ENCODE measurements at places on chromosomes 16 and 17.

DNA sequence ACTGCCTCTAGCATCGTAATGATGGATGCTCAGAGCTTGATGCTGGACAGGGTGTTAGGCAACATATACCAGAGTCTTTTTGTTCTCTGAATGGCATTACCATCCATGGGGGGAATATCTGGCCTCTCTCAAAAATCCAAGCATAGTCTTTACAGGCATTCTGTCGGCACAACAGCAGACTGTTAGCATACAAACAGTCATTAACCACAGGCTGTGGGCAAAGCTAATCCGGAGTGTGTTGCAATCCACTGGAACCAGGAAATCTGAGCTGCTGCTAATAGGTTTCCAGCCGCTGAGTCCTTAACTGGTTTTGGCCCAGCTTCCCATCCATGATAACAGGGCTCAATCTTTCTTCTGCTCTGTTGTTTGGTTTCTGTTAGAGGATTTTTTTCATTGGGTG is 371.9 kb downstream of the HS3ST3B1 start:
- no peak for DNase-seq

DNA sequence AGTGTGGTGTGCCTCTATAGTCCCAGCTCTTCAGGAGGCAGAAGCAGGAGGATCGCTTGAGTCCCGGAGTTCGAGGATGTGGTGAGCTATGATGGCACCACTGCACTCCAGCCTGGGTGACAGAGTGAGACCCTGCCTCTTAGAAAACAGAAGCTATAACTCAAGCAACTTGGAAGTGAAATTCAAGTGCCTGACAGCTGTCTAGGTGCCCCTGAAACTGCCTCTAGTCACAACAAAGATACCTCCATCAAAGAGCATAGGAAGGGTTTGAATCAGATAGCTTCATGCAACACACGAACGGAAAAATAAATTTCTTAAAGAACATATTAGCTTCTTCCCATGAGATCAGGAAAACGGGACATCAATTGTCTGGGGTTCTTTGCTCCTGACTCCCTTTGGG is 860 bp upstream of the PLCG2 start:
- no peak for DNase-seq

- DNase-seq = no peak
These were observed 6.4 kb upstream of the PRR35 start for GRCh38 chr16:553601-554296.

- no peak for DNase-seq
These were observed 81.8 kb downstream of the CPPED1 start for GRCh38 chr16:12721841-12722421.

GRCh38 chr17:42436391-42436790 is 13.3 kb upstream of the CAVIN1 start:
- DNase-seq = no peak
